ENCODE measurements at places on chromosomes 1 and 21. TPM values are rescaled to one million over a fixed set of nuclear protein-coding genes. Genes with fewer than 3 reads are reported as not detected.
A peak's percentile ranks its signal among the peaks of the same experiment; 100 is the strongest.

PTGER3 gene
- 0.97 TPM for total RNA-seq

RPE65 gene
- not detected for total RNA-seq

DNA sequence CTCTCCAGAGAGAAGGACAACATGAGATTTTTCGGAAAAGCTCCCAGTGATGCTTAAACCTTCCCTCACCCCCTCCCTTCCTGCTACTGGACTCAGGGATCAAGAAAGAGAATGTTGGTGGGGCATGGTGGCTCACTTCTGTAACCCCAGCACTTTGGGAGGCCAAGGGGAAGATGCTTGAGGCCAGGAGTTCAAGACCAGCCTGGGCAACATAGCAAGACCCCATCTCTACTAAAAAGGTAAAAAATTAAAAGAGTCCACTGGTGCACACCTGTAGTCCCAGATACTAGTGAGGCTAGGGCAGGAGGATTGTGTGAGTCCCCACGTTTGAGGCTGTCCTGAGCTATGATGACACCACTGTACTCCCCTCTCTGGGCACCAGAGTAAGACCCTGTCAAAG is 162.9 kb upstream of the RAB4A start:
- DNase-seq, result no peak

GRCh38 chr1:29579821-29580425 is 343.6 kb downstream of the PTPRU start:
- peak; percentile 43 for DNase-seq

GRCh38 chr1:101198842-101199636 is 37.8 kb upstream of the S1PR1 start:
- DNase-seq, result no peak

DNA sequence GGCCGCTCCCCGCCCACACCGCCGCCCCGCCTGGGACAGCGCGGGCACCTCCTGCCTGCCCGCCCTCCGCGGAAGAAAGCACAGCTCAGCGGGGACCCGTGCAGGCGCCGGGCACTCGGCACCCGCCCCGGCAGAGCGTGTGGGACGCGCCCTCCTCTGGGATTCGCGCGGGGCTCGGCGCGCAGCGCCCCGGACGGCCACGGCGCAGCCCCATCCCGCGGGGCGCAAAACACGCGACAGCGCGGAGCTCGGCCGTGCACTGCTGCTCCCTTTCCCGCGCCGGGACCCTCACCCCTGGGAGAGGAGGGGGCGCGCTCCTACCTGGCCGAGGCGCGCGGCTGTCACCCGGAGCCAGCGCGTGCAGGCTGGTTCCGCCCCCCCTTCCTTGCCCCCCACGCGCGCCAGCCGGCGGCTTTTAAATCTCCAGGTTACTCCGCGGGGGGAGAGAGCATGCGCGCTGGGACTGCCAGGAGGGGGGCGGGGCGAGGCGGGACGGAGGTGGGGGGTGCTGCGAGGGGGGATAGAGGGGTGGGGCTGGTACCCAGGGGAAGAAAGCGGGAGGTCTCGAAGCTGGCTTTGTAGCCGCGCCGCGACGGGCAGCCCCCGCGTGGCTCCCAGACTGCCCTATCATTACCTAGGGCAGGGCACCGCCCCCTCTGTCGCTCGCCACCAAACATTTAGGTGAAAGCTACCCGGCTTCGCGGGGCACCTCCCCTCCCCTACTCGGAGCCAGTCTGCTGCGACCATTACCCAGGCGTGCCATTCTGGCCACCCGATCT is at the start of gene SLC45A3:
SLC45A3 (minus strand) TSS at position 437 of the 779 bp plus-strand sequence. CDS start 15,853 bp downstream, outside the sequence.
- no peak for DNase-seq

- no peak for DNase-seq
These were observed 82.8 kb upstream of the SOX13 start for GRCh38 chr1:203990118-203990517.

- DNase-seq, result peak; percentile 49
These were observed 24.4 kb downstream of the TBX15 start for GRCh38 chr1:118963456-118964430.

DNA sequence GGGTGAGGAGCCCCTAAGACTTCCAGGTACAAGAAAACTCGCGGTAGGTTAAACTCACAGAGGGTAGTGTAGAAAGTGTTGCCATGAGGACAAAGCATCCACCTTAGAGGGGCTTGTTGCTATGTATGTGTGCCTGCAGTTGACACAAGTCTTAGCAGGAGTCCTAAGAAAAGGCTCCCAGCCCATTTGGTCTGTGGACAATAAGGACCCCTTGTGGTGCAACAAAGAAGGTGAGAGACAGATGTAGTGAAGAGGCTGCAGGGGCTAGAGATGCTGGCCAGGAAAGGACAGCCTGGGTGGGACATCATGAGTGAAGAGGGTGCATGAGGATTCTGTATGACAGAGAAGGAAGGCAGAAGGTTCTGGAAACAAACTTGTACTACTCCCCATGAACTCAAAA is 36.3 kb upstream of the IL10 start:
- peak; percentile 60 for DNase-seq

DNA sequence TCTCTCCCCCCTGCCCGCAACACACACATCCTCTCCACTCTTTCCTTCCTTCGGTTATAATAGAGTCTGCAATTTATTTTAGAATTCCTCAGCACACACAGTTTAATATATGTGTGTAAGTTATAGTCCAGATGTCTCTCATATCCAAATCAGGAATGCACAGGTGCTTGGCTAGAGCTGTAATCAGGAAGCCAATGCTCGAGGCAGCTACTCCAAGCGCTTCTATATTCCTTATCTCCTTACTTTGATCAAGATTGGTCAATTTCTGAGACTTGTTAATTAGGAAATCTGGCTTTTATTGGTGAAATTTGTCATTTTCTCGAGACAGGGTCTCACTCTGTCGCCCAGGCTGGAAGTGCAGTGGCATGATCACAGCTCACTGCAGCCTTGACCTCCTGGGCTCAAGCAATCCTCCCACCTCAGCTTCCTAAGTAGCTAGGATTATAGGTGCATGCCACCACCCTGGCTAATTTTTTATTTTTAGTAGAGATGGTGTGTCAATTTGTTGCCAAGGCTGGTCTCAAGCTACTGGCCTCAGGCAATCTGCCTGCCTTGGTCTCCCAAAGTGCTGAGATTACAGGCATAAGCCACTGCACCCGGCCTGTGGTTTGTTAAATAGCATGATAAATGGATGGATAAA is 27.7 kb downstream of the RPL5 start:
- DNase-seq, result no peak

DNA sequence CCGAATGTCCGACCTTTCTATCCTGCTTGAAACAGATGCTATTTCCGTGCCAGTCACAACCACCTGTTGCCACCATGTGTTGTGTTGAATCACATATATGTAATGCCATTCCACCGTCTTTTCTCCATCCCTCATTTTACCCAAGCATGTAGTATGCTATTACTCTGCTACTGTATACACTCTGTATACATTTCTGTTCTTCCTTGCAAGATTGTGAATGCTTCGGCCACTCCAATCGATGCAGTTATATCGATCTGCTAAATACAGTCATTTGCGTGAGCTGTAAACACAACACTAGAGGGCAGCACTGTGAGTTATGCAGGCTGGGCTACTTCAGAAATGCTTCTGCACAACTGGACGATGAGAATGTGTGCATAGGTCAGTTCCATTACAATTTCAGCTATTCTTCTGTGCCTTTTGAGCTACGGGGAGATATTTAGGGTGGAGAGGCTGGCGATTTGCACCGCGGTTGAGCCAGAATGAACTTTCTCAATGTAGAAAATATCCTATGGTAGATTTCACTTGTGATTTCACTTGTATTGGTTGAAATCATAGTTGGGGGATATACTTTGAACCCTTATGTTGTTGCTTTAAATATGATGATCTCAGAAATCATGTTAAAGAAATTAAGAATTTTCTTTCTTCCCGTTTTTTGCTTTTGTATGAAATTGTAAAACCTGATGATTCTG is 289.8 kb downstream of the NTNG1 start:
- peak; percentile 39 for DNase-seq

DNA sequence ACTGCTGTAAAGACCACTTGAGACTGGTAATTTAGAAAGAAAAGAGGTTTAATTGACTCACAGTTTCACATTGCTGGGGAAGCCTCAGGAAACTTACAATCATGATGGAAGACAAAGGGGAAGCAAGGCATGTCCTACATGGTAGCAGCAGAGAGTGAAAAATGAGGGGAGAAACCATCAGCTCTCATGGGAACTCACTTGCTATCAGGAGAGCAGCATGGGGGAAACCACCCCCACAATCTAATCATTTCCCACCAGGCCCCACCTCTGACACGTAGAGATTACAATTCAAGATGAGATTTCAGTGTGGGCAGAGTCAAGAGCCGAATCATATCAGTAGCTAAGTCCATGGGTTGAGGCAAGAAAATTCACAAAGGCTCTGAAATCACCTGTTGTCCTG is 23.8 kb upstream of the LYPD8 start:
- DNase-seq, result no peak
